Spinal cord (tissue), 10 donors: ENCODE measurements at places on chromosomes 12 and 14.

GRCh38 chr12:61998791-61999190, 261.4 kb upstream of the USP15 start:
- DNase-seq: no peak

- DNase-seq: no peak
Measured at GRCh38 chr14:90060965-90061684, 669 bp upstream of the KCNK13 start.

GRCh38 chr12:110024051-110024450, 24.3 kb downstream of the C12orf76 start:
- DNase-seq: no peak

DNA sequence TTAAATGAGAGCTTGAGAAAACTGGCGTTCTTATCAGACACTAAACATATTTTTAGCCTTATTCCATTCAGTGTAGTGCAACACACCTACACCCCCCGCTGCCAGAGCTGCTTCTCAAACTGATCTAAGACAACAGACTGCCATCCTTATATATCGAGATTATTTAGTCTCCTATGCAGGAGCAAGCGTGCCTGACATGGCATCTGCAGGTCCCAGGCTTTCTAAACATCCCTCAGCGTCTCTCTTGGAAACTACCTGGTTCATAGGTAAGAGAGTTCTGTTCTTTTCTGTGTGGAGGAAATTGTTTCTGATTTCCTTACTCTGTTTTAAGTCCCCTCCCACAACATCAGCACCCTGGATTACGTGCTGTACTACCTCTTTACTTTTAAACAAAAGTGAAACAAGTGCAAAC, 117.1 kb upstream of the PTPRB start:
- no peak for DNase-seq

GRCh38 chr12:34392741-34393085, 370.4 kb downstream of the ALG10 start:
- no peak for DNase-seq

DNA sequence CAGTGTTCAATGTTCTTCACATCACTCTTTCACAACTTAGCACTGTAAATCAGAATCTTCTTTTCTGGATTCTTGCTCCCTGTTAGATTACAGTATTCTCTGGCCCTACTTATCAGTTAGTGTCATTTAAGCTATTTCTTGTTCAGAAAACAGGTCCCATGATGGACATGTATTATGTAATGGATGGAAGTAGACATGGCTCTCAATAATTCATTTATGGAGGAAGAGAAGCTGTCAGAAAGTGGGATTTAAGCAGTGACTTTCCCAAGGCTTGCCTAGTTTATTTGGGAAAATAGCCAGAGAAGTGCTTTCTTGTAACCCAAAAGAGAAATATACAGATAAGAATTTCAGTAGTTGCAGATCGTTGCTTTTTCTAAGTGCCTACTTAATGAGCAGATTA, 1.6 kb downstream of the ERC1 start:
- DNase-seq: no peak

GRCh38 chr12:85152311-85152729, 116.2 kb downstream of the LRRIQ1 start:
- no peak for DNase-seq

GRCh38 chr14:97264516-97265230, 467.5 kb downstream of the VRK1 start:
- no peak for DNase-seq

- DNase-seq: no peak
Measured at GRCh38 chr14:52531481-52531880, 20.8 kb downstream of the TXNDC16 start.

GRCh38 chr12:43556057-43556456, 4.1 kb upstream of the ADAMTS20 start:
- no peak for DNase-seq

DNA sequence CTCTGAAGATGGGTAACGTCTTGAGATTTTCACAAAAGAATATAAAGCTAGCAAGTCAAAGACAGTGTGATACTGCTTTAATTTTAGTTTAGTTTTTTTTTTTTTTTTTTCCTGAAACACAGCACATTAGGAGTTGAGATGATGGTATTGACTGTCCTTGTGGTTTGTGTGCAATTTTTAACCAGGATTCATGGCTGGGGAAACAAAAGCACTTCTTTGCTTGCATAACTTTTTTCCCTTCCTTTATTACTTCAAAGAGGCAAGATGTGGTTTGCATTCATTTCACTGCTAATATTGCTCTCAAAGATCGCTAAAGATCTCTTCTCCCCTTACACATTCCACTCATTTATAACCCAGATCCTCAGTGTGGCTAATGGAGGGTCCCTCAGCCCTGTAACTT, 157.1 kb upstream of the PZP start:
- no peak for DNase-seq

DNA sequence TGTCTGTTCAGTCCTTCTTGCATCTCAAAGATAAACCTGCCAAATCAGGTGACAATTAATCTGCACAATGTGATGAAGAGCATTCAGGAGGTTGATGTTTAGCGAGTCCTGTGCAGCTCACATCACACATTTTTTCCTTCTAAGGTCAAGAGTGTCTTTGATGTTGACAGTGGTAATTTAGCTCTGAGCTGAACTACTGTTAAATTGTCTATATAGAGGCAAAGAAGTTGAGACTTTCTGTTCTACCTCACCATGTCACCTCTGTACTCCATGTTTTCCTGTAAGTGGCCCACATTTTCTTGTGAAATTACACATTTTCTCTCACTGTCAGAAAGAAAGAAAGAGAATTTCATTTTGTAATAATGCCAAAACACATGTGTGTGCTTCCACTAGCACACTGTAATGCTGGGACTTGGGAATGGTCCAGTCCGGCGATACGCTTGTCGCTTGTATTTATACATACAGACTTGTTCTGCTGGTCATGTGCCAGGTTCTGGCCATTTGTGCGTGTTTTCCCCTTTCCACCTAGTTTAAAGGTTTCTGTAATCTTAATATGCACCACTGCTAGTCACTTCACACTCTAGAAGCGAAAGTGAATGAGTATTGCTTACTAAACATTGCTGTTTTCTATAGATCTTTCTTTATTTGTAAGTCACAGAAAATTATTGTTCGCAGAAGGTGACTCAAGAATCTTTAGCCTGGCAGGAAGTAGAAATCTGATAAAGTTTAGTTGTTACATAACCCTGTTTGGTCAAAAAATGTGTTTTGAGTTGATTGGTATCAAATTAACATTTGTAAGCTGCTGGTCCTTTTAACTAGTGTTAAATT, 328.9 kb downstream of the TMTC2 start:
- DNase-seq: no peak

DNA sequence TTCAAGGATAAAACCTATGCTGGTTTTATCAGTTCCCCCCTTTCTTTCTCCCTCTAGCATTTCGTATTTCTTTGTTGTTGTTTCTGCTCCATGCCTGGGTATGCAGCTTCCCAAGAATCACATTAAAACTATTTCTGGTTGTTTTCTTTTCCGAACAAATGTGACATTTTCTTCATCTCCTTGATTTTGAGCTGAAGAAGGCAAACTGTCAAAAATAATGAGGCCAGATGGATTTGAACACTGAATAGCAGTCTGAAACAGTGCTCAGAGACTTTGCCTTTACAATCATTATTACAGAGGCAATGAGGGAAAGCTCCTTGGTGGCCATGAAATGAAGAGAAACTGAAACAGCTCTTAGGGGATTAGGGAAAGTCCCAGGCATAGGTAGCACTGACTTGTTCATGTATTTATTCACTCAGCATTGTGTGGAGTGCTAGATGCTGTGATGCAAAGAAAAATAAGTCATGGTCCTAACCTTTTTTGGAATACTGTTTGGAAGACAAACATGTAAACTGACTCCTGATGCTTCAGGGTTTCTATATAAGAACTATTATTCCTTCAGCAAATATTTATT, 319.5 kb downstream of the FUT8 start:
- DNase-seq: peak; percentile 22

DNA sequence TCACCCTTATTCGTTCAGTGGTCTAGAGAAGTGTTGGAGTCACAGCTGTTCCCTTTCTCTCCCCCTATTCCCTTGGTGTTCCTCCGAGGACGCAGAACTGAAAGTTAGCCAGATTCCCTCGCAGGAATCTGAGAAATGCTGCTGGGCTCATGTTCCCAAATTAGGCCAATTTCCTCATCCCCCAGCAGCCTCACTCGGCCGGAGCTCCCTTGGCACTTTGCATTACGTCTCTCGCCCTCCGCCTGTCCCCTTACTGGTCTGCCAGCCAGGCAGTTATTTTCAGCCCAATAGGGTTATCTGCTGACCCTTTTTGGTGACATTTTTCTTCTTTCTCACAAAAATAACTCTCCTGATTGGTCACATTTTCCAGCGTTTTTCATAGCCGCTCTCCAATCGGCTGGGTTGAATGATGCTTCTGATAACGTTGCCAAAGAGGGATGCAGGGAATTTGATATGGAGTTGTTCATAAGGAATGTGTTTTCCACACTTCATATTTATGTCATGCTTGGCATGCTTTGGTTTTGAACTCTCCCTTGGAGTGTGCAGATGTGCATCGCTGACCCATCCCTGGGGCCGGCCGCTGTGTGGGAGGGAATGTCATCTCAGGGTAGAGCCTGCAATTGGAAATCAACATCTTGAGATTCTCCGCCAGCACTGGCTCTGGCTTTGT, 9.9 kb downstream of the IFT43 start:
- DNase-seq: no peak

DNA sequence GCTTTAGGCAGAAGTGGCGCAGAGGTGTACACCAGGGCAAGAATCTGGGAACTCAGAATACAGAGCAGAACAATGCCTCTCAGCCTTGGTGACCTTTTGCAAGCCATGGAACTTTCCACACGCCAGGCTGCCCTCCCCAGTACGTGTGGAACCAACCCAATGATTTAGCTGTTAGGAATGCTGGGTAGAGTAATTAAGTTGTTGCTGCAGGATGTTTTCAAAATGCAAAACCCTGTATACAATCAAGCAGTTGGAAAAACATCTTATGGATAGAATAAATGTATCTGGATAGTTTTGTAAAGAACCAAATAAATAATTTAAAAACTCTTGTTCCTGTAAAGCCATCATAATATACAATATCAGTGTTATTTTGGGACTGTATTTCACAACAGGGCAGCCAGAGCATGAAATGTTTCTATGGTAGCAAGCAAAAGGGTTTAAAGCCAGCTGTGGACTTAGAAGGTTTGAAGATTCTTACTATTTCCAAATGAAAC, 19.4 kb downstream of the PPP1R36 start:
- DNase-seq: peak; percentile 48

DNA sequence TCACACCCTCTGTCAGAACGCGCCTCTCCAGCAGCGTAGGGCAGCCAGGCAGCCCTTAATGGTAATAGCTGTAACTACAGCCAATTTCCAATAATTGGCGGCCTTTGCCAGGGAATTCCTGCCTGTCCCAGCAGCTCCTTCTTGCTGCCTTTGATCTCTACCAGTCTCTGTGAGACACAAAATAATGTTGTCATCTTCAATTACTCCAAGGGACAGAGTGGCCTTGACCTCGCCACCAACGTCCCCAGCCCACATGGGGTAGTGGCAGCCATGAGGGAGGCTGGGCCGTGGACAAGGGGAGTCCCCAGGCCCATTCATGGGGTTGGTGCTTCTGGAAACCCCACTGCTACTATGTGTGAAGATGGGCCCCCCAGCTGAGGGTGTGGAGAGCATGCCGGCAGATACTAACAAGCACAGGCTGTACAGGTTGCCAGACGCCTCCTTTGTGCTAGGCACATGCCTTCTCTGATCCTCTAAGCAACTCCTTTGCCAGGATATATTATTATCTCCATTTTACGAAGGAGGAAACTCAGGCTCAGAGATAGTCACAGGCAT, 17.4 kb upstream of the CLMN start:
- no peak for DNase-seq

- no peak for DNase-seq
Measured at GRCh38 chr14:104873380-104874055, 8.4 kb downstream of the CEP170B start.

- no peak for DNase-seq
Measured at GRCh38 chr14:100017553-100017952, 47.7 kb upstream of the EVL start.

- DNase-seq: no peak
Measured at GRCh38 chr12:94180558-94181296, 32.4 kb downstream of the PLXNC1 start.

DNA sequence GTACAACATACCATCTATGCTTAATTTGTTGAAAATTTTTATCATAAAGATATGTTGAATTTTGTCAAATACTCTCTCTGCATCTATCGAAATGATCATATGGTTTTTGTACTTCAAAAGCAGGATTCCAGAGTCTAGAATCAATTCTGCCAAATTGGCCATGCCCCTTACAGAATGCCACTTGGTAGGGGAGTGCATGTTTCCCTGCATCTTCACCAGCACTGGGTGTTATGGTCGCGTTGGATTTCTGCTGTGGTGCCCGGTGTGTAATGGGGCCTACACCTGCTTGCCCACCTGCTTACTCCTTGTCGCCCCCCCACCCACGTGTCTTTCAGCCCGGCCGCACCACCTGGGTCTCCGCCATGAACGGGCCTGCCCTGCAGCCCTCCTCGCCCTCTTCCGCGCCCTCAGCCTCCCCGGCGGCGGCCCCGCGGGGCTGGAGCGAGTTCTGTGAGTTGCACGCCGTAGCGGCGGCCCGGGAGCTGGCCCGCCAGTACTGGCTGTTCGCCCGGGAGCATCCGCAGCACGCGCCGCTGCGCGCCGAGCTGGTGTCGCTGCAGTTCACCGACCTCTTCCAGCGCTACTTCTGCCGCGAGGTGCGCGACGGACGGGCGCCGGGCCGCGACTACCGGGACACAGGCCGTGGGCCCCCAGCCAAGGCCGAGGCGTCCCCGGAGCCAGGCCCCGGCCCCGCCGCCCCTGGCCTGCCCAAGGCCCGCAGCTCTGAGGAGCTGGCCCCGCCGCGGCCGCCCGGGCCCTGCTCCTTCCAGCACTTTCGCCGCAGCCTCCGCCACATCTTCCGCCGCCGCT, 12.3 kb downstream of the SH2B3 start:
- DNase-seq: no peak

- no peak for DNase-seq
Measured at GRCh38 chr12:88299567-88300101, 157.5 kb downstream of the TMTC3 start.

GRCh38 chr12:99627459-99627858, 20.1 kb upstream of the GARIN6 start:
- no peak for DNase-seq

DNA sequence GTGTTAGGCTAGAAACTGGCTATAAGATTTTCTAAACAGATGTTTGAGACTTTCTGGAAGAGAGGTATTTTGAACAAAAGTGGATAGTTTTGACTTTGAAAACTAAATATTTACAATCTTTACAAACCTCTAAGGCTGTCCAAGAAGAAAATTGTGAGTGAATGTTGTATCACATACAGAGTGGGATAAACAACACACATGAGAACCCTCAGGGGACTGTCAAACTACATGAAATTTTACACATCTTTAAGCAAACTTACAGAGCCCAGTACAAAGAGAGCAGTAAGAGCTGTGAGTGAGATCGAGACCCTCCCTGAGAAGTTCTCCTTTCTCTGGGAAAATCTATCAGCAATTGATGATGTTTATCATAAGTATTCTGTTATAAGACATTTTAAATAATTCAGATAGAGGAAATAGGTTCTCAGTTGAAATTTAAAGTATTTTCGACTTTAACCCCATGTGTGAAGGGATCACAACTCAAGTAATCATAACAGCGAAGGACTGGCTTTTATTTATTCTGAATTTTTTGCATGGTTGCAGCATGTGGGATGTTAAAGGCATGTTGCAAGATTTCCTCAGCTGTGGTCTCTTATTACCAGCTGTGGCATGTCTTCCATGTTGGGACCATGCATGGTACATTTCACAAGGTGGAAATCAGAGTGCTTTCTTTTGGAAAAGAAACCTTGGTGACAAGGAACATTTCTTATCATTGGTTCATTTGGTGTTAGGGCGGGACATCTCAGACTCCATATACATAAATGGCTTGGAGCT, 264.0 kb upstream of the PRICKLE1 start:
- no peak for DNase-seq

GRCh38 chr14:75452324-75452723, 24.5 kb downstream of the JDP2 start:
- no peak for DNase-seq
